ENCODE measurements at places on chromosomes 1 and 21. TPM values are rescaled to one million over a fixed set of nuclear protein-coding genes. Genes with fewer than 3 reads are reported as not detected.

The LMX1A gene
- not detected for total RNA-seq

DNA sequence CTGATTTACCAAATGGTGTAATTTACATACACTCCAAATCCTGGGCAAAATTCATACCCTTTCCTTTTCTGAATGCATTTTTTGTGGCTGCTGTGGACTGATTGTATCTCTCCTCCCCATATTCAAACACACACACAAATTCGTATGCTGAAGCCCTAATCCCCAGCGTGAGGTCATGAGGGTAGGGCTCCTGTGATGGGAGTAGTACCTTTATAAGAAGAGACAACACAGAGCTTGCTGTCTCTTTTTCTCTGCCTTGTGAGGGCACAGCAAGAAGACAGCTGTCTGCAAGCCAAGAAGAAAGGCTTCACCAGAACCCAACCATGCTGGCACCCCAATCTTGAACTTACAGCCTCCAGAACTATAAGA, 24.4 kb downstream of the DUSP10 start:
- no peak for DNase-seq

DNA sequence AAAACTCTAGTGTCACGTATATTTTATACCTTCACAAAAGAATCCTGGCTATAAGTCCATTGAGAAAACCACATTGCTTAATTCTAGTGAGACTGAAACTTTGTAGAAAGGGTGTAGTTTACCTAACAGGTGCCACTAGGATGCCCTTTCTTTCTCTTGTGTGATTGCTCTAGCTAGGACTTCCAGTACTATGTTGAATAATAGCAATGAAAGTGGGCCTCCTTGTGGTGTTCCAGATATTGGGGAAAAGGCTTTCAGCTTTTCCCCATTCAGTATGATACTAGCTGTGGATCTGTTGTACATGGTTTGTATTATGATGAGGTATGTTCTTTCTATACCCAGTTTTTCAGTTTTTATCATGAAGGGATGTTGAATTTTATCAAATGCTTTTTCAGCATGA, 39.7 kb upstream of the CHODL start:
- DNase-seq = no peak

GRCh38 chr1:223386013-223386412, 7.2 kb upstream of the CCDC185 start:
- no peak for DNase-seq

GRCh38 chr21:41328660-41329607, 12.3 kb downstream of the FAM3B start:
- no peak for DNase-seq
